ENCODE measurements at places on chromosomes 6 and 20. TPM values are rescaled to one million over a fixed set of nuclear protein-coding genes. Genes with fewer than 3 reads are reported as not detected.

The SIRT5 gene
- 14.3 TPM for total RNA-seq

The ANKRD66 gene
- not detected for total RNA-seq

The CST4 gene
- total RNA-seq: not detected

The ZNFX1 gene
- 6.9 TPM for total RNA-seq

- DNase-seq: peak; percentile 73
These were observed 1.4 kb downstream of the BMP6 start for GRCh38 chr6:7727086-7727945.

- DNase-seq: no peak
These were observed 243.3 kb downstream of the NRN1 start for GRCh38 chr6:5763407-5763806.

DNA sequence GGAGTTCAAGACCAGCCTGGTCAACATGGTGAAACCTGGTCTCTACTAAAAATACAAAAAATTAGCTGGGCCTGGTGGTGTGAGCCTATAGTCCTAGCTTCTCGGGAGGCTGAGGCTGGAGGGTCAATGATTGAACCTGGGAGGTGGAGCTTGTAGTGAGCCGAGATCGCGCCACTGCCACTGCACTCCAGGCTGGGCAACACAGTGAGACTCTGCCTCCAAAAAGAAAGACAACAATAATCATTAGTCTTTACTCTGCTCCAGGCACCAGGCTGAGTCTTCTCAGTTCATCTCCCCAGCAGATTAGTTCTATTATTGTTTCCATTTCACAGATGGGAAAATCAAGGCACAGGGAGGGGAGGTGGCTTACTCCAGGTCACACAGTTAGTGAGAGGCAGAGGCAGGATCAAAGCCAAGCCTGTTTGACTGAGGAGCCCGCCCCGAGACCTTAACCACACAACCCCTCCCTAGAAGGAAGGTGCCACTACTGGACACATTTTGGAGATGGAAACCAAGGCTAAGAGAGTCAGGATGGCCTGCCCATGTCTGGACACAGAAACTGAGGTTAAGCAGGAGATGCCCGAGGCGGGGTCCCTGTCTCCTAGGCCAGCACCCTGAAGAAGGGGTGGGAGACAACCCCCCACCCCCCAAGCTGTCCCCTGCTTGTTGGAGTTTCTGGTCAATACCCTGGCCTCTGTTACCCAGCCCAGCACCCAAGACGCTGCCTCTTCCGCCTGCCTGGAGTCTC is 75.8 kb downstream of the CEBPB start:
- DNase-seq: no peak

- no peak for DNase-seq
These were observed 310.7 kb downstream of the KIF16B start for GRCh38 chr20:16262594-16262993.

GRCh38 chr6:109059571-109060021 is 35.0 kb downstream of the SESN1 start:
- DNase-seq: no peak

DNA sequence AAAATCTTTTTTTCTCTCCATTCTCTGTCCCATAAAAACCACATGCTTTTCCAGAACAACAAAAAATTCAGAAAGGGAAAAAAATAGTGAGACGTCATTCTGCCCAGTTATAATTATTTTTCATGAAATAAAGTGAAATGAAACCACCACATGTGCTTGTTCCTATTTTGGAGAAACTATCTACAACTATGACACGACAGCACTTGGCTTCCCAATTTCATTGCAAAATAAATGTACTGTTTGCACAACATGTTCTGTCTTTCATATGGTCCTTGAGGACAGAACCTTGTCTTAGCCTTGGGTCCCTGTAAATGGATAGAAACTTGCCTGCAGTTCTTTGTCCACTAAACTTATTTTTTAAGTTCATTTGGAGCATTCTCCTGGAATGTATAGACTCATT is 5.6 kb upstream of the MAN1A1 start:
- no peak for DNase-seq

DNA sequence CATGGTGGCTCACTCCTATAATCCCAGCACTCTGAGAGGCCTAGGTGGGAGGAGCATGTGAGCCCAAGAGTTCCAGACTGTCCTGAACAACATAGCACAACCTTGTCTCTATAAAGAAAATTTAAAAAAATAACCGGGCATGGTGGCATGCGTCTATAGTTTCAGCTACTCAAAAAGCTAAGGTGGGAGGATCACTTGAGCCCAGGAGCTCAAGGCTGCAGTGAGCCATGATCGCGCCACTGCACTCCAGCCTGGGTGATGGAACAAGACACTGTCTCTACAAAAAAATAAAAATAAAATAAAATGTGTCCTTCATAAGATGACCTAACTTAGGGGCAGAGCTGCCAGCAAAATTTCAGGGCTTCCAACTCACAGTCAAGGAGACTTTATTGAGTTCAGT is 12.6 kb downstream of the ID4 start:
- no peak for DNase-seq

GRCh38 chr6:107116328-107116892 is 1.1 kb upstream of the BEND3 start:
- peak; percentile 67 for DNase-seq

DNA sequence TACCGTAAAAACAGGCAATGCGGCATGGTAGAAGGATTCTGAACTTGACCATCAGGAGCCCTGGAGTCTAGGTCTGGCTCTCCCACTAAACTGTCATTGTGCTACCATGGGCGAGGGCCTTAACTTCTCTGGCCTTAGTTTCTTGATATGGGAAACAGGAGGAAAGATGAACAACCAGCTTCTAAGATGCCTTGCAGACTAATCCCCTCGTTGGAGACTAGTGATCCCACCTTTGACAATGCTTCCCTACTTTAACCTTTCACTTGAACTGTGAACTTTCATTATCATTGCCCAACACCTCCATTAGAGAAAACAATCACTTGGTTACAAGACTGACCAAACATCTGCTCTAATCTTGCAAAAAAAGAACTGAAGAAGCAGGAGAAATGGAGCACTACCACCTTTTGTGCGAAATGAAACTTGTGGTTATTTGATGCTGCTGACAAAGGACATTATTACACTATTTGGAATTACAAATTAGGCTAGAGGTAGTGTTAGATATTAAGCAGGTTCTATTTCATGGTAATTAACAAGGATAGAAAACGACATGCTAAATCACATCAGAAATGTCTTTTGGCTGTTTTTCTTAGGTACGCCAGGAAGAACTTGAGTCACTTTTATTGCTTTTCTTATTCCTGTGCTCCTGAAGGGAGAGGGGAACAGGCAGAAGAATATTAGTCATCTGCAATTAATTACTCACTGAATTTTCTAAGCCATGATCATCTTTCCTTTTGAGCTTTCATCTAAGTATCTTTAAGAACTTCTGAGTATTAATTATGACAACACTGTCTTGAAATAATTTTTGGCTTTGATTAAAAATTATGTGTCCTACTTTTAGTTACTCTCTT is 39.1 kb upstream of the ARHGAP18 start:
- no peak for DNase-seq

GRCh38 chr6:151024597-151024996 is 159.1 kb downstream of the MTHFD1L start:
- DNase-seq: no peak

GRCh38 chr20:50794181-50794845 is 548 bp upstream of the BCAS4 start:
- peak; percentile 78 for DNase-seq

DNA sequence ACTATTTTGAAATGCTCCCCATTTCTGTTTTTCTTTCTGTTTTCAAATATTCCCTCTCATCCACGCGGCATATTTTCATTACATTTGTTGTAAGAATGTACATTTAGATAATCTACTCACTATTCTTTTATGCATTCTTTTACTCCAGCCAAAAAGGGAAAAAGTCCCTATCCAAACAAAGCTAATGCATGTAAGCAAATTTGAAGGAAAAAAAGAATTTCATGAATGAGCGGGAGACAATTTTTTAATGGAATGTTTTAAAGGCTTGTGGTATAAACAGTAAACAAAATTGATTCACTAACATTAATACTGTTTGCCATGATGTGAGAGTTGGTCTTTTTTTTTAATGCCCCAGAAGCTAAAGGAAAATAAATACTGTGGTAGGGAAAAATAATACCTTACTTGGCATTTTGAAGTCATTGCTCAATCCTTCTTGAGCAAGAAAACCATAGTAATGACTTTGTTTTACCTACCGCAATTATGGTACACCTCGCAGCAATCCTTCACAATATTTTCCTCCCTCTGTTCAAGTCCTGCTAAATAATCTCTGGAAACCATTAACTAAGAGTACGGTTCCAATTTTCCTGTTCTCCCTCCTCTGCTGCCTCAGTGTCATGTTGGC is 79.0 kb downstream of the BACH2 start:
- no peak for DNase-seq

- DNase-seq: no peak
These were observed 111.7 kb downstream of the PREX1 start for GRCh38 chr20:48716086-48716485.

DNA sequence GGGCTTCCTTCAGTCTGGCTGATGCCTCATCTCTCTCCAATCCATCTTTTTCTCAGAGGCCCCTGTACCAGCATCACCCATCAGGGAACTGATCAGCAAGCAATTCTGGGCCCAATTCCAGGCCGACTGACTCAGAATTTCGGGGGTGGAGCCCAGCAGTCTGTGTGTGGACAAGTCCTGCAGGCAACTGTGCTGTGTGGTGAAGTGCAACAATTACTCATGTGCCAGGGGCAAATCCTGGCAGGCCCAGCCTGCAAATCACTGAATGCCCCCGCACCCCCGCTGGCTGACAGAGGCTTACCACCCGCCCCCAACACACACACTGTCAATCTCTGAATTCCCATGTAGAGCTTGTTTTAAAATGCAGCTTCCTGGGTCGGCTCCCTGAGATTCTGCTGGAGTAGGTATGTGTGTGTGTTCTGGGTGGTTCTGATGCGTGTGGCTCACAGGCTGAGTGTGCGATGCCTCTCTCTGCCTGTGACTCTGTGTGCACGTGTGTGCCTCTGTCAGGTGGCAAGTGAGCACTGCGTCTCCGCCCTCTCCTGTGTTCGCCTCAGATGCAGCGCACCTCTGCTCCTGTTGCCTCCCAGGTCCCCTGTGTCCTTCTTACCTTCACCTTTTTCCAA is 45.4 kb downstream of the SSR1 start:
- DNase-seq: no peak

Measured in neural progenitor cell (in vitro differentiated cells).